Progenitor cell of endocrine pancreas (in vitro differentiated cells): ENCODE measurements at places on chromosomes 5 and 9. TPM values are rescaled to one million over a fixed set of nuclear protein-coding genes. Genes with fewer than 3 reads are reported as not detected.

FOXI1 gene
- total RNA-seq: not detected in 2 replicates

ARHGAP26 gene
- total RNA-seq: 21.3 and 24.5 TPM in 2 replicates

RALGPS1 gene
- total RNA-seq: 39.2 and 43.8 TPM in 2 replicates

MAMDC2 gene
- 0.27 and 0.60 TPM in 2 replicates for total RNA-seq

SOHLH1 gene
- not detected in 2 replicates for total RNA-seq

ARL14EPL gene
- total RNA-seq: not detected in 2 replicates

C9 gene
- not detected in 2 replicates for total RNA-seq

SPATA31A3 gene
- not detected in 2 replicates for total RNA-seq

DOLPP1 gene
- total RNA-seq: 29.1 and 29.3 TPM in 2 replicates

SPRY4 gene
- total RNA-seq: 14.8 and 19.4 TPM in 2 replicates

SLIT3 gene
- 18.8 and 19.6 TPM in 2 replicates for total RNA-seq

CCDC192 gene
- total RNA-seq: 0.60 TPM in 1 of 2 replicates, not detected in the other
